Stromal cell of bone marrow (primary cell): ENCODE measurements at places on chromosomes 12 and 14.
A peak's percentile ranks its signal among the peaks of the same experiment; 100 is the strongest.

DNA sequence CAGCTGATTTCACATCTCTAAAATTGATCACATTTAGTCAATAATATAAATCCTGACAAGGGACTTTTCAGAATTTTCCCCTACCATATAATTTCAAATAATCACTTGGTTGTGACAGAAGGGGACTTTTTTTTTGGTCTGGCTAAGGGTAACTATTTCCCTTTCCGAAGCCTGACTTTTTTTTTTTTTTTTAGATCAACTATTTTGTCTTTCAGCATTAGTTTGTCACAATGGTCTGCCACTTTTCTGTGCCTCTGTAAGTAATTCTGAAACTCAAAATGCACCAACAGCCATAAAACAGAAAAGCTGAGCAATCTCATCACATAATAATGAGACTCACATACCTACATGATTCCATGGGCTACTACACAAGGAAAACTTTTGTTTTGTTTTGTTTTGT lies 266.4 kb downstream of the SSPN start:
- no peak for DNase-seq

DNA sequence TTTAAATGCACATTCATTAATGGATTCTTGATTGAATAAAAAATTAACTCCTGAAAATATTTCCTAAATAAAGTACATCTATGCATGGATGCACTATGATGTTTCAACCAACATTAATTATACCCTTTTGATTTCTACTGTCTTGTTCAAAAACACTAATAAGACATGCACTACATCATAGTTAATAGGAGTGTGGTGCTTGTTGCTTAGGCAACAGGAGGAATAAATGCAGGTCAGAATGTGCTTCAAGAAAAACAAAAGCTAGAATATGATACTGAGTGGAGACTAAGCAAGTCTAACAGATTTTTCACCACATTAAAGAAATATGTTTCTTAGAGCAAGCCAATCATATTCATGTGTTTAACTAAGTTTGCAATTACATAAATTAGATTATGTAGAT lies 495.8 kb upstream of the GARIN6 start:
- no peak for DNase-seq

DNA sequence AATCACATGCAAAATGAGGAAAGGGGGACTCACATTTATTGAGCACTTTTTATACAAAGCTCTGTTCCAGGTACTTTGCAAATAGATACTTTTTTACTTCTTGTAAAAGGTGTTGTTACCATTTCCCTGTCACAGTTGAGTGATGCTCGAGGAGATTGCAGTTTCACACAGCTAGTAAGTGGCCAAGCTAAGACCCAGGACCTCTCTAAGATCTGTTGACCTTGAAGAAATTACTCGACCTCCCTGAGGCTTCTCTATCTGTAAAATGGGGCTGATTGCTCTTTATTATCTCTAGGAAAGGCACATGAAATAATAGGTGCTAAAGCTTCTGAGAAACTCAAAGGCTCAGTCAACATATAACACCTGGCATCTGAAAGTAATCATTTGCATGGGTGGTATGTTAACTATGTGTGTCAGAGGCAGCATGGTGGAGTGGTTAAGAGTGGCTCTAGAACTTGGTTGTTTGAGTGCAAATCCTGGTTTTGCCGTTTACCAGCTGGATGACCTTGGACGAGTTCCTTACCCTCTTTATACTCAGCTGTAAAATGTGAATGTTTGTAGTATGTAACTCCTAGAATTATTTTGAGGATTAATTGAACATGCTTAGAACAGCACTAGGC lies 41.5 kb downstream of the IFT81 start:
- DNase-seq: no peak

DNA sequence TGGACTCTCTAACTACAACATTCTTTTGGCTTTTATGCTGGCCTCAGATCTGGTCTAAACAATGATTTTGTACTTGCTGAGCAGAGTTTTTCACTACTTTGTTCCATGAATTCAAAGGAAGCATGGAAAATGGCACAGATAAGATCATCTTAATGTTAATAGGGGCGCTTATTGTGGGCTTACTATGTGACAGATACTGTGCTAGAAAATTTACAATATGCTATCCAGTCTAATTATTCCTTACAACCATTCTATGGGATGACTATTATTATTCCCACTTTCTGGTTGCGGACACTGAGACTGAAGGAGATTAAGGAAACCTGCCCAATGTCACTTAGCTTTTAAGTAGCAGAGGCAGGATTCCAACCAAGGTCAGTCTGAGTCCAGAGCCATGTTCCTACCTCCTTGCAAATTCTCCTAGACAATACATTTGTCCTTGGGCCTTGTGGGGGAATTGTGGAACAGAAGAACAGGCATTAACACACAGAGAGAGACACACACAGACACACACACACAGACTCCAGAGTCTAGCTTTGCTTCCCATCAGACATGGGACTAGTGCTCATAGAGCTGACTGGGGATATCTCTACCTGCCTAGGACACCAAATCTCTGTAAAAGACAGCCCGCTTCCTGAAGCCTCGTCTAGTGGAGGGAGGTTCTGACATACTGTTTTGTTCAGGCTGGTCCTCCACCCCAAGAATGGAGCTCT lies 107.7 kb downstream of the SLC38A1 start:
- no peak for DNase-seq

DNA sequence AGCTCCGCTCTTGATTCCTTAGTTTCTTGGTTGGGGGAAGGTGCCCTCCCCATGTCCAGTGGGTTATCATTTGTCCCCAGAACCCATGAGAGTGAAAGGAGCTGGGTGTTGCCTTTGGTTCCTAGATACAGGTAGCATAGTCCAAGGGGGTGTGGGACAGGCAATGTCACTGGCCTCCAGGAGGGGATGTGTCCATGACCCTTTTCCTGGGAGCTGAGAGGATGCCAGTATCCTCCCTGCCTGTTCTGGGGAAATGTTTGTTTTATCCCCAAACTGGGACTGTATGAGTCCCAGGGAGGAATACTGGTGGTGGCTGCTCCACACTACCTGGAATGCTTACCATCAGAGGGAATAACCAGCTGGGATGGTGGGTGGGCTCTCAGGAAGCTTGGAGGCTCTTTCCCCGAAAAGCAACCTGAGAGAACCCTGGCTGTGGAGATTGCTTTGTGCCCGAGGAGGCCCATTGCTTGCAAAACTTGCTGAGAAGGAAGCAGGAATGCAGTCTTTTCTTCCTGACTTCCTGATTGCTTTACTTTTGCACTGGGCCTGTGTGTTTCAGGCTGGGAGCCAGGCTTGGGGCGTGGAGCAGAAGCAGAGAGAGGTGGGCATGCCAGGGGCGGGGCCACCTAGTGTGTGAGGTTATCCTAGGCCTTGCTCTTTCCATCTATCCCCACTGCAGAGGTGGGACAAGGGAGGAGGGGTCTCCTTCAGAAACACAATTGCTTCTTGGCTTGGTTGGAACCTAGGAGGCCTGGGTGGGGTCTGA lies 715 bp upstream of the SLC10A1 start:
- no peak for DNase-seq

- no peak for DNase-seq
Observed at GRCh38 chr14:24924544-24924943, 125.4 kb downstream of the STXBP6 start.

DNA sequence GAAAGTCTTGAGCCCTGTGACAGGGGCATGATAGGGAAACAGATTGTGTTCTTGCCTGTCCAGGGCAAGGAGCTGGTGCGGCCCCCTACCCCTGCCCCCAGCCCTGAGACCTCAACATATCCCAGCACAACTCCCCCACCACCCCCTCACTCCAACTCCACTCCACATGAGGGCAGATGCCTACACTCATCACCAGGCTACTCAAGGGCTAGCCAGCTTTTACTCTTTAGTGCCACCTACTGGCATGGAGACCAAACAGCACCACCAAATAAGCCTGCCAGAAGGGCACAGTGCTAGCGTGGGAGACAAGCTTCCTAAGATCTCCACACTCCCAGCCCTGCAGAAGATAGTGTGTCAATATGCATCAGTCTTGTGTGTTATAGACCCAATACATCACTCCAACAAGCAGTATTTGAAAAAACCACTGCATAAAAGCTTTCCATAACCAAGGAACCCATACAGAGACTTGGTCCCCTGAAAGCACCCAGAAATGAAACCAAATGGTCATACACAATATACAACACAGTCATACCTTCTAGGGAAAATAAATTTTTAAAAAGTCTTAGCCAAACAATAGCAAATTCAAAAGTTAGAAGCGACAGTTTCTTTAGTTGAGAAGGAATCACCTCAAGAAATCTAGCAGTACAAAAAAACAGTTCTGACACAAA lies 154.4 kb downstream of the KCNK10 start:
- DNase-seq: peak; percentile 21

- DNase-seq: no peak
Observed at GRCh38 chr14:68341411-68342212, 451.3 kb downstream of the ZFP36L1 start.

- no peak for DNase-seq
Observed at GRCh38 chr14:35666429-35667043, 132.6 kb downstream of the INSM2 start.

DNA sequence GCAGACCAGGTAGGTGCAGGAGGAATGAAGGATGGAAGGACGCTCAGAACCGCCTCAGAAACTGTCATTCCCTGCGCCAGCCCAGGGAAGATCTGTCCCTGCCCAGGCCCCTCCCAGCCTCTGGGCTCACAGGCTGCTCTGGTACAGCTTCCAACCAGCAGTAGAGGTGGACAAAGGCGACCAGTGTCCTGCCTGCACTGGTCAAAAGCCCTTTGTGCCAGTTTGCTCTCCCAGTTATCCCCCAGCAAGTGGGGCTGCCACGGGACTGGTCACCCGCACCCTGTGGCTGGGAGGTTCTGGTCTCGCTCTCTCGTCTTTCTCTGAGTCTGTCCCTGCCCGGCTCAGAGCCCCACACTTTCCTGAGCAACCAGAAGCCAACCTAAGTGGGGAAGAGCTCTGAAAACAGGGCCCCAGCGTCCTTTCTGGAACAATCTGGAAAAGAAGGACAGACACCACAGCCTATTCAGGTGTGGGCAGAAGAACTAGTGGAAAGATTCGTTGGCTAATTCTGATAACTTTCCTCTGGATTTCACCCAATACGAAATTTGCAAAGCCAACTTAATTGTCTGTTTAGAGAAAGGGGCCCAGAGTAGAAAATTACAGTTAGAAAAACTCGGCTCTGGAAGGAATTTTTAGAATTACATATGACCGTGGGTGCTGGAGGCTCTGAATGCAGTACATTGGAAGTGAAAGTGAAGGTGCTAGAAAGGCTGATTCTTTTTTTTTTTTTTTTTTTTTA lies 21.7 kb downstream of the SNRNP35 start:
- DNase-seq: no peak

- DNase-seq: no peak
Observed at GRCh38 chr12:89236237-89236636, 116.1 kb downstream of the DUSP6 start.

DNA sequence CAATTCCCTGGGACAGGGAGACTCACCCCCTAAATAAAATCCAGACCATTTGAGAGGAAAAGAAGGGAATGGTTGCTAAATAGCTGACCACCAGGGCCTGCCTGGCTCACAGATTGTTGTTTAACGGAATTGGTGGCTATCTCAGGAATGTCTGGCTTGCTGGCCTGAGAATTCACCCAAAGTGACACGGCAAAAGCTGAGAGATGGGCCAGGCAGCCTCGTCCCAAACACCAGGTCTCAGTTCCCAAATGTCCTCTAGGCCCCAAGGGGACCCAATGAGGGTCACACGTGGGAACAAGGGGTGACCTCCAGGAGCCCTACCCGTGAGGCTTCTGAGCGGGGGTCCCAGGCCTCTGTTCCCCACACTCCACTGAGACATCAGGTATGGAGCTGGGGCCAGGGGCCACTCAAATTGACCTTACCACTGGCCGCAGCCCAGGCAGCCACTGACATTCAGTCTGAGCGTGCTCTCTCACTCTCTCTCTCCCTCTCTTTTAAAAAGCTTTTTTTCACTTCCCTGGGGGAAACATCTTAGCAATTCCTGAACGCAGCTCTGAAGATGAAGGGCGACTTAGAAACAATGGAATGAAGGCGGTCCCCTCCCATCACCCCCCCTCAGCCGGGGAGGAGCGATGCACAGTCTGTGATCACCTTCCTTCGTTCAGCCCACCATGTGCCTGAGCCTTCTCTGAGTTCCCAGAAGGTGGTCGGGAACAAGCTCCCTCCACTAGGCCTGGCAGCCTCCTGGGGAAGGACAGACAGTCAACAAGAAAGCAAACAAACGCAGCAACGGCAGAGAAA lies 131.2 kb downstream of the SCARB1 start:
- no peak for DNase-seq

DNA sequence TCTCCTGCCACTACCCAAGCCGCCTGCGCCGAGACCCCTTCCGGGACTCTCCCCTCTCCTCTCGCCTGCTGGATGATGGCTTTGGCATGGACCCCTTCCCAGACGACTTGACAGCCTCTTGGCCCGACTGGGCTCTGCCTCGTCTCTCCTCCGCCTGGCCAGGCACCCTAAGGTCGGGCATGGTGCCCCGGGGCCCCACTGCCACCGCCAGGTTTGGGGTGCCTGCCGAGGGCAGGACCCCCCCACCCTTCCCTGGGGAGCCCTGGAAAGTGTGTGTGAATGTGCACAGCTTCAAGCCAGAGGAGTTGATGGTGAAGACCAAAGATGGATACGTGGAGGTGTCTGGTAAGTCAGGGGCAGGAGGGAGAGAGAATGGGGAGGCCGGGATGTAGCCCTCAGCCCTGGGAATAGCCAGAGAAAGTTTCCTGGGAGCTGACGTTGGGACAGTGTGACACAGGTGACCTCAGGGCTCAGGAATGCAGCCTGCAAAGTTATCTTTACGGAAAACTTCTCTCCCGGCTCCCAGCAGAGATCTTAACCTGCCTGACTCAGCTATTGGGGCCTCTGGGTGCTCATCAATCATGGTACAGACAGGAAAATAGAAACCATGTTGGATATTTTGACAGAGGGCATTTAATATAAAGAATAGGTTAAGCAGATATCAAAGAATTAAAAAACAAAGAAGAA lies 747 bp downstream of the HSPB8 start:
- DNase-seq: no peak

- no peak for DNase-seq
Observed at GRCh38 chr14:73780391-73780790, 66.2 kb upstream of the PNMA1 start.

DNA sequence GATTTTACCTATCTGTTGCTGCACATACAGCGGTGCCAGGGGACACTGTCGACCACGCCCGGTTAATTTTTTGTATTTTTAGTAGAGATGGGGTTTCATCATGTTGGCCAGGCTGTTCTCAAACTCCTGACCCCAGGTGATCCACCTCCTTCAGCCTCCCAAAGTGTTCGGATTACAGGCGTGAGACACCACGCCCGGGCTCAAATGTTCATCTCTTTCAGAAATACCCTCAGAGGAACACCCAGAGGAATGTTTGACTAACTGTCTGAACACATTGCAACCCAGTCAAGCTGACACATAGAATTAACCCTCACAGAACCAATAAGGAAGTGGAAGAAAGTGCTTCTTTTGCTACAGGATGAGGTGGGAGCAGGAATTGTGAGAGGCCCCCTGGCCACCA lies 15.0 kb upstream of the ETFBKMT start:
- DNase-seq: no peak

DNA sequence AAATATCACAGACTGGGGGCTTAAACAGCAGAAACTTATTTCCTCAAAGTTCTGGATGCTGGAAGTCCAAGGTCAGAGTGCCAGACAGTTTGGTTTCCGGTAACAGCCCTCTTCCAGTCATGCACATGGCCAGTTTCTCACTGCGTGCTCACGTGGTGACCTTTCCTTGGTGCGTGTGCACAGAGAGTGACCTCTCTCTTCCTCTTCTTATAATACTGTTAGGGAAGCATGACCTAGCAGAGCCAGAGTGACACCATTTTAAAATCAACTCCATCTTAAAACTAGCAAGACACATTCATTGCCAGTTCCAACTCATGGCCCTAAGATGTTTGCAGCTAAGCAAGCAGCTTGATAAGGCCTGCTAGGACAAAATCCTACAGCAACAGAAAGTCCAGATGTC lies 221.5 kb upstream of the DAAM1 start:
- DNase-seq: no peak
